ENCODE measurements at places on chromosomes 2 and 18. TPM values are rescaled to one million over a fixed set of nuclear protein-coding genes. Genes with fewer than 3 reads are reported as not detected.

- no peaks in the 10 kb centered on the region for H3K36me3 ChIP-seq
- no peak overlapping the region for H3K27ac ChIP-seq
- H3K4me1 ChIP-seq: no peaks in the 10 kb centered on the region
- H3K4me3 ChIP-seq: no peak overlapping the region
- H3K27me3 ChIP-seq: no peaks in the 10 kb centered on the region
Observed at GRCh38 chr2:16640867-16641266, 24.8 kb downstream of the CYRIA start.

- H3K4me1 ChIP-seq: no peaks in the 10 kb centered on the region
- H3K36me3 ChIP-seq: no peaks in the 10 kb centered on the region
- no peak overlapping the region for H3K4me3 ChIP-seq
- H3K27me3 ChIP-seq: no peaks in the 10 kb centered on the region
- H3K27ac ChIP-seq: no peak overlapping the region
Observed at GRCh38 chr2:61167579-61167978, 5.6 kb downstream of the C2orf74 start.

GRCh38 chr18:48947560-48947959 lies 3.2 kb downstream of the SMAD7 start:
- H3K4me3 ChIP-seq: peak overlapping the region; percentile 71
- H3K27ac ChIP-seq: peak overlapping the region; percentile 85
- H3K36me3 ChIP-seq: no peaks in the 10 kb centered on the region
- H3K4me1 ChIP-seq: peaks cover 38% of the 10 kb centered on the region

DNA sequence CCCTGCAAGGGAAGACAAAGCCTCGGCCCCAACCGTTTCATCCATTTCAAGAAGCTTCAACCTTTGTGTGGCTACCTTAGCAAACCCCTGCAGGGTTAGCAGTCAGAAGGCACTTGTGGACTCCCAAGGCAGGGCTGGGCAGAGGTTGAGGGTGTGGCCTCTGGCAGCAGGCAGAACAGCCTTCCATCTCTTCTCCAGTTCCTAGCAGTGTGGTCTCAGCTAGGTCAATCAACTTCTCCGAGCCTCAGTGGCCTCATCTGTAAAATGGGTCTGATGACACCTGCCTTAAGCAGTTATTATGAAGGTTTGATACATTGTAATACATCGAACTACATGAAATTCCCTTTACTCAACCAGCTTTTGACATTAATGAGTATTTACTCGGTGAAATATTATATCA lies 6.8 kb upstream of the PRSS56 start:
- no peak overlapping the region for H3K4me3 ChIP-seq
- H3K4me1 ChIP-seq: peaks cover 14% of the 10 kb centered on the region
- no peak overlapping the region for H3K27ac ChIP-seq
- H3K27me3 ChIP-seq: no peaks in the 10 kb centered on the region
- DNase-seq: no peak

DNA sequence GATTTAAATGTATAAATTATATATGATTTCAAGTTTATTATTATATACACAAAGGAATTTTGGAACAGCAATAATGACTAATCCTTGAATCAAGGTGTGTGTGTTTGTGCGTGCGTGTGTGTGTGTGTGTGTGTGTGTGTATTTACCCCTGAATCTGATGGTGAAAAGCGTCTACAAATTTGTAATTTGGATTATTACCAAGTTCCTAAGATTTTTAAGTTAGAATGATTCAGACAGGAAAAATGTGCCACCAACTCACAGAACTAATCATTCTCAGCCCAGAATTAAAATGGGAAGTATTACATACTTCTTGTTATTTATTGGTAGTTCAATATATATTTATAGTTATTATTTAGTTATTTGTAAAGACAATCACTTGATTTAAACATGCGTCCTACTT lies 12.3 kb downstream of the CALCRL start:
- no peaks in the 10 kb centered on the region for H3K4me1 ChIP-seq
- no peaks in the 10 kb centered on the region for H3K36me3 ChIP-seq
- H3K27me3 ChIP-seq: no peaks in the 10 kb centered on the region
- H3K4me3 ChIP-seq: no peak overlapping the region
- DNase-seq: no peak
- no peak overlapping the region for H3K27ac ChIP-seq

DNA sequence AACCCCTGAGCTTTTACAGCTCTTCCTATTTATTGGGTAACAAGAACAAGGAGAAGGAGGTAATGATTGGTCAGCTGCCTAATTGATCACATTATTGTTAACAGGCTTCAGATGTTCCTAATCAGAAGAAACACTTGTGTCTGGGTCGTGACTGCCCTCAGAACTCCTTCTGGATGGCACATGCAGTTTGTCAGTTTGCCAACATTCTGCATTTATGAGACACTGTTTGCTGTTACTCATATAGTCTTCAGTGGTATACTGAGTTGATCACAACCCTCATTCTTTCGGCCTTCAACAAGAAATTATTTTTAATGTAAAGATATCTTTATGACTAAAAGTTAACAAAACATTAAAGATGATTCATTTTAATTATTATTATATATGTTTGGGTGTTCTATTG lies 95.7 kb upstream of the DOCK10 start:
- no peaks in the 10 kb centered on the region for H3K4me1 ChIP-seq
- no peak for DNase-seq
- no peaks in the 10 kb centered on the region for H3K27me3 ChIP-seq
- no peak overlapping the region for H3K4me3 ChIP-seq
- no peak overlapping the region for H3K27ac ChIP-seq

- no peak for DNase-seq
- no peaks in the 10 kb centered on the region for H3K27me3 ChIP-seq
- no peak overlapping the region for H3K27ac ChIP-seq
- no peak overlapping the region for H3K4me3 ChIP-seq
- H3K4me1 ChIP-seq: no peaks in the 10 kb centered on the region
Observed at GRCh38 chr2:44628297-44628696, 266.6 kb downstream of the CAMKMT start.

DNA sequence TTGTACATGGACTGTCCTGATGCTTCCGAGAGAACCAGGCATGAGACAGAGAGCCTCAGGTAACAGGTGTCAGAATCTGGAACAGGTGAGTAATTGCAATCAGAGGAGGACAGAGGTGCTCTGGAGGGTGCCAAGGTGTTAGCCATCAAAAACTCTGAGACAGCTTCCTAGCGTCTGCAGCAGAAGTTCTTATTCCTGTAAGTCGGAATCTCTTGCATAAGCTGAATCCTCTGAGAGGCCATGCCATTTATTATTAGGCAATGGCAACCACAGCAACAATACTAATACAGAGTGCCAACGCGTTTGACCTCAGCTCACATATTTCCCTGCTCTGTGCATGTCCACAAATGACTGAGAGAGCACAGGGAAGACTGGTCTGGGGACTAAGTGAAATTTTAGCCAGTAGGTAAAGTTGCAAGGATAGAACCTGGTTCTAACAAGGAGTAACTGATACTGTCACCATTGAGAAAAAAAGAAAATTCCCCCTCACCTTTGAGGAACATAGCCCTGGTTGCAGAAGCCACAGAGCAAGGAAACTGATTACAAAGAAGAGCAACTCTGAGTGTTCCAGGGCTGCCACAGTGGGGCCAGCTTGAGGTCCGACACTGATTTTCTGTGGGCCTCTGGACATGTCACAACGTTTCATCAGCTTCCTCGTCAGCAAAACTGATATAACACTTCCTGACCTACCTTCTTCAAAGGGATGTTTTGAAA lies 55.1 kb upstream of the ACSL3 start:
- no peak overlapping the region for H3K4me3 ChIP-seq
- DNase-seq: no peak
- H3K36me3 ChIP-seq: no peaks in the 10 kb centered on the region
- H3K4me1 ChIP-seq: peaks cover 23% of the 10 kb centered on the region

Gene NAT8
- total RNA-seq: not detected

Gene CRYGC
- total RNA-seq: not detected

All from Caco-2 (cell line).